Activated CD8-positive, alpha-beta T cell treated with anti-CD3 and anti-CD28 coated beads, Interleukin-2, amount 10 ng/mL, durations not matched to agents 7 days and 5 days (primary cell): ENCODE measurements at places on chromosomes 13 and 19.
A peak's percentile ranks its signal among the peaks of the same experiment; 100 is the strongest.

DNA sequence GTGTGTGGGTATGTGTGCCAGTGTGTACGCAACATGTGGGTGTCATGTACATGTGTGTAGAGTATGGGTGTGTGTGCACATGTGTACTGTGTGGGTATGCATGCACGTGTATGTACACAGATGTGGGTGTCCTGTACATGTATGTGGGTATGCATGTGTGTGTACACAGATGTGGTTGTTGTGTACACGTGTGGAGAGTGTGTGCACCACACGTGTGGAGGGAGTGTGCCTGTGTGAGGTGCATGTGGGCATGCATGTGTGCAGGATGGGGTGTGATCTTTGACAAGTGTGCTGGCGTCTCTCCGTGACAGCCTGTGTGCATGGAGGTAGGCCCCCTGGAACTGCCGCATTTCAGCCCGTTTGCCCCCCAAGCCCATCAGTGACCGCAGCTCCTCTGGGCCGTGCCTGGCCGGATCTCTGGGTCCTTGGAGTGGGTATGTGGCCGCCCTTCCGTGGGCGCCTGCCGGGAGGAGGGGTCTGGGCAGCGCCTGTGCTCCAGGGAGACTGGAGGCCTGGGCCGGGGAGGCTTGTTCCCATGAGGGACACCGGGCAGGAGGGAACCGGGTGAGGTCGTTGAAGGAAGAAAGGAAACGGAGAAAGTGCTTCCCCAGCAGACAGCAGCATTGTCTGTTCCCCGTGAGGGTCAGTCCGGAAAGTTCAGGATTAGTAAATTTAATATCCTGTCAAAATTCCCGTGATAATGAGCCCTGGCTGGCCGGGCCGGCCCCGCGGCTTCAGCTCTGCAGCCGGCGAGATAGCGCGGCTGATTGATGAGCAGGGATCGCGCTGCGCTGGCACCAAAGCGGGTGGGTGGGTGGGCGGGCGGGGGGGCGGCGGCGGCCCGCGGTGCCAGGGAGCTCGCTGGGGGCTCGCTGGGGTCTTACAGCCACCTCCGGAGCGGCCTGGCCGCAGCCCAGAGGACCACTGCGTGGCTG is 91.1 kb upstream of the SOX1 start:
- H3K27me3 ChIP-seq: no peaks in the 10 kb centered on the region
- no peak overlapping the region for H3K4me3 ChIP-seq
- no peaks in the 10 kb centered on the region for H3K4me1 ChIP-seq
- peaks cover 3% of the 10 kb centered on the region for H3K36me3 ChIP-seq

DNA sequence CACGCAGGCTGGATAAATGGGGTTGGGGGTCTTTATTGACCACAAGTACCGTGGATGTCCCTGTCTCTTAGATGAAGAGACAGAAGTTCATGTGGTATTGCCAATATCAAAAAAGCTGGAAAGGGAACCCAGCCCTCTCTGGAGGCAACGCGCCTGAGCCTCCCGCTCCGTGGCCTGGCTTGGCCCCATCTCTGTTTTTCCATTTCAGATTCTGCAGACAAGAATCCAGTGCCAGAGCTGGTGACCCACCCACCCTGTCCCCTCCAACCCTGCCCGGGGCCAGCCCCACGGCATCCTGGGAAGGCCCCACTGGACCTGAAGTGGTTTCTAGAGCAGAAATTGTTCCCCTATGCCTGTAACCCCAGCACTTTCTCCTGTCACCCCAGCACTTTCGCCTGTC is 57.7 kb downstream of the PTPRS start:
- no peak for DNase-seq
- H3K27me3 ChIP-seq: no peaks in the 10 kb centered on the region
- H3K36me3 ChIP-seq: no peaks in the 10 kb centered on the region
- no peak overlapping the region for H3K27ac ChIP-seq

GRCh38 chr13:112711528-112712265 is 21.9 kb downstream of the ATP11A start:
- no peaks in the 10 kb centered on the region for H3K4me1 ChIP-seq
- no peaks in the 10 kb centered on the region for H3K36me3 ChIP-seq
- H3K4me3 ChIP-seq: no peak overlapping the region
- no peak overlapping the region for H3K27ac ChIP-seq
- DNase-seq: no peak
- H3K27me3 ChIP-seq: no peaks in the 10 kb centered on the region

DNA sequence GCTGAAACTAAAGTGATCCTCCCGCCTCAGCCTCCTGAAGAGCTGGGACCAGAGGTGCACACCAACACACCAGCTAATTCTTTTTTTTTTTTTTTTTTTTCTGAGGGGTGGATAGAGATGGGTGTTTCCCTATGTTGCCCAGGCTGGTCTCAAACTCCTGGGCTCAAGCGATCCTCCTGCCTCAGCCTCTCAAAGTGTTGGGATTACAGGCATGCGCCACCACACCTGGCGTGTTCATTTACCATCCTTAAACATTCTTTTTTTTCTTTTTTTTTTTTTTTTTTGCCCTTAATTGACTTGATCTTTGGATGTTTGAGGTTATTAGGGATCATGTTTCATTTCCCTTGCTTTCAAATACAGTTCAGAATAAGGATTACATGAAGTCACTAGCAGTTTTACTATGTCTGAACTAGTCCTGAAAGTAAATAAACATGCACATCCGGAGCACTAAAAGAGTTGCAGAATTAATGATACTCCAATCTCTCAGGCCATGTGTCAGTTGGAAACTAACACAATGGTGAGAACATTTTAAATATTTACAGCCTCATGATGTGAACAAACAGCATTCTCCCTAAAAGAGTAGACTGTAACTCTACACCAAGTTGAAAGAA is 10.2 kb downstream of the UTP14C start:
- no peak overlapping the region for H3K27ac ChIP-seq
- no peak for DNase-seq
- peaks cover 5% of the 10 kb centered on the region for H3K36me3 ChIP-seq
- H3K4me1 ChIP-seq: peaks cover 5% of the 10 kb centered on the region
- H3K27me3 ChIP-seq: no peaks in the 10 kb centered on the region

DNA sequence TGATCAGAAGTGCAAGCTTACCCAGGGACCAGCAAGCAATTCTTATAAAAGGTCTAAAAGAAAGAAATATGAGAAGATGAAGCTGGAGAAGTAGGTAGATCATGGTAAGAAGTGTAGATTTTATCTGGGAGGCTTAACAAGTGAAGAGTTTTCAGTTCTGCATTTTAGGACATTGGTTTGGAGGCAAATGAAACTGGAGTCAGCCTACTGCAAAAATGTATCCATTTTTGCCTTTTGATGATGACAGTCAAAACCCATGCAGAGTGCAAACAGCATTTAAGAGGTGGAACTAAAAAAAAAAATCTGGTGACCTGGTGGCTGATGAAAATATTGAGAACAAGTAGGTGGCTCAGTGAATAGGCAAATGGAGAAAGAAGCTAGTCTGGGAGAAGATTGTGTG is 216.9 kb downstream of the DNAJC15 start:
- peaks cover 27% of the 10 kb centered on the region for H3K27me3 ChIP-seq
- H3K36me3 ChIP-seq: no peaks in the 10 kb centered on the region
- no peak overlapping the region for H3K4me3 ChIP-seq

DNA sequence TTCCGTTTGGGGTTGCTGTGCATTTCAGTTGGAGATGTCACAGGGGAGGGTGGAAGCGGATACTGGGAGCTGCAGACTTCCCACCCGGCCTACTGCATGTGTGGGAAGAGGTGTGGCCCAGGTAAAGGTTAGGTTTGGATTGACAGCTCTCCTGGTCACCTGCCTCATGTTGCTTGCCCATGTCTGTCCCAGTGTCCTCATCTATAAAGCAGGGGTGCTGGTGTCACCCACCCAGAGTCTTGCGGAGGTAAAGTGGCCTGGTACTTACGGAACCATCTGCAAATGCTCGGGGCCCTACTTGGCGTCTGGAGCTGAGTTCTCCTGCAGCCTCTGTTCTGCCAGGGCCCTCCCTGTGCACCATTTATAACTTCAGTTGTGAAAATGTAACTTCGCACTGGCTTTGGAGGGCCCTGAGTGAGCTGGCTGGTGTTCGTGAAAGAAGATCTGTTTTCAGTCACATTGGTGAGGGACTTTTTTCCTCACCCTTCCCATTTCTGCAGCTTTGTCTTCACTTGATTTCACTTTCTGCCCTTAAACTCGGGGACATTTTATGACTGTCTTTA is 65.1 kb upstream of the TEX29 start:
- H3K27ac ChIP-seq: no peak overlapping the region
- no peaks in the 10 kb centered on the region for H3K27me3 ChIP-seq
- DNase-seq: no peak
- H3K36me3 ChIP-seq: peaks cover 70% of the 10 kb centered on the region

DNA sequence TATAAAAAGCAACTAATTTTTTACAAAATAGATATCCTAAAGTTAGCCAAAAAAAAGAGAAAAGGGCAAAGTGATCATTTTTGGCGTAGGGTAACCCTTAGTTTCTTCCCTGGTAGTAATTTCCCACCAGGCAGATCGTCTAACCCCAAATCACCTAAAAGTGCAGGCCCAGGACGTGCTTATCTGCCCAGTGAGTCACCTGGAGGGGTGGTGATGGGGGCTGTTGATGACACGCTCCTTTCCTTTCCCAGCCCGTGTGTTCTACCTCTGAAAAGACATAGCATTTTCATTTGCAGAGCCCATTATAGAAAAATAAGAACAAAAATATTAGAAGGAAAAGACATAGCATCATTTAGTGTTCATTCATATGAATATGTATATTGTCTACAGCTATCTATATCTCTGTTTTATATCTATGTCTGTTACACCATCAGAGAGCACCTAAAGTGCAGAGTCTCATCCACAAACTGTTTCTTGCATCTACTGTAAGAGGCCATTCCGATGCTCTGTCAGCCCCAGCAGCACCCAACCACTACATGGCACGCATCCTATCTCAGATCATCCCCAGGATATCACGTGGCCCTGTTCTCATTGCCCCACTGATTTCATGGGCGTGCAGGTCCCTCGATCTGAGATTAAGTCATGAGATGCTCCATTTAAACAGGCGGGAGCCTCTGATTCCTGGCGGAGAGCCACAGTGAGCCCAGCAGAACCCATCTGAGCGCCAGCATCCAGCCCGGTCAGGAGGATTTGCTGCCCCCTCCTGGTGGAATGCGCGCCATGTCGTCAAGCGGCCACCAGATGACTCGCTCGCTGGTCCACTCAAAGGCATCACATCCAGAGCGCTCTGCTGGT is 8.5 kb upstream of the LILRB3 start:
- H3K27me3 ChIP-seq: peaks cover 33% of the 10 kb centered on the region
- DNase-seq: peak; percentile 90
- peaks cover 4% of the 10 kb centered on the region for H3K4me1 ChIP-seq

DNA sequence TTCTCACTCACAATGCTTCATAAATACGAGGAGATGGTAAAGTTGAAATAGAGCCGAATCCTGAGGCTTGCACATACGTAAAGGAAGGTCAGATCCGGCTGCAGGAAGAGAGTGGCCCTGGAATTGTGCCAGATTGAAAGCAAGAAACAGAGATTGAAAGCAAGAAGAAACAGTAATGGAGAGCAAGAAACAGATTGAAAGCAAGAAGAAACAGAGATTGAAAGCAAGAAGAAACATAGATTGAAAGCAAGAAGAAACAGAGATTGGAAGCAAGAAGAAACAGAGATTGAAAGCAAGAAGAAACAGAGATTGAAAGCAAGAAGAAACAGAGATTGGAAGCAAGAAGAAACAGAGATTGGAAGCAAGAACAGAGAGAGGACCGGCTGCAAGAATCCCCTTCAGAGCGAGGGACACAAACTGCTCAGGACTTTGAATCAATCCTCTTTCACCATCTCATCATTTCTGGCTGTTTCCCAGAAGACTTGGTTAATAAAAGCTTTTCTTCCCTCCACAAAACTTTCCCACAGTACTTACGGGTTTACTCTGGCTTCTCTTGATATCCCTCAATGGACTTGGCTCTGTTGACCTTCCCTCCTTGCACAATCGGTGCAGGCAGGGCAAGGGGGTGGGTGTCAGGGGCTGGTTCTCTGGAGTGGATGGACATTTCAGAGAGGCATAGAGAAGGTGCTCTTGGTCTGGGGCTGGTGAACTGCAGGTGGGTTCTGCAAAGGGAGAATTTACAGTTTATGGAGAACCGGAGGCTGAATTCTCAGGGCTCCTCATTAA is 25.5 kb downstream of the OR7A5 start:
- no peak overlapping the region for H3K4me3 ChIP-seq
- H3K4me1 ChIP-seq: no peaks in the 10 kb centered on the region
- H3K27me3 ChIP-seq: peaks cover 9% of the 10 kb centered on the region
- H3K27ac ChIP-seq: no peak overlapping the region

- DNase-seq: no peak
- H3K36me3 ChIP-seq: peaks cover 52% of the 10 kb centered on the region
- no peak overlapping the region for H3K27ac ChIP-seq
- H3K4me1 ChIP-seq: peaks cover 70% of the 10 kb centered on the region
- no peaks in the 10 kb centered on the region for H3K27me3 ChIP-seq
These were observed 2.3 kb downstream of the GMFG start for GRCh38 chr19:39333507-39333906.

DNA sequence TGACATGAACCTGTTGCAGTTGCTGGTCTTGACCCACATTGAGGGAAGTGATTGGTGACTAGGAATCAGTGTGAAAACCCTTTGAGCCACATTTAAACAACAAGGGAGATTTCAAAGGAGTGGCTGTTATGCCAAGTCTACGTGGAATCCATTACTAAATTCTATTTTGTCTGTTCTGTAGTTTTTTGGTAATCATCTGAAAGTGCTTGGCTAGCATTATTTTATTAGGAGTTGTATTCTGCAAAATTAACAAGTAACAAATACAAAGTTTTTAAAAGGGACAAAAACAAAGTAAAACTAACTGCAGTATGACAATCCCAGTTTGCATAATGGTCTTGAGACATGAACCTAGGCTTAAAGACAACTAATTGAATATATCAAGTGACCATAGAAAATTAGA is 14.0 kb upstream of the ZNF780A start:
- DNase-seq: no peak
- H3K27me3 ChIP-seq: no peaks in the 10 kb centered on the region
- H3K36me3 ChIP-seq: no peaks in the 10 kb centered on the region
- no peak overlapping the region for H3K27ac ChIP-seq
- no peak overlapping the region for H3K4me3 ChIP-seq
- H3K4me1 ChIP-seq: no peaks in the 10 kb centered on the region

DNA sequence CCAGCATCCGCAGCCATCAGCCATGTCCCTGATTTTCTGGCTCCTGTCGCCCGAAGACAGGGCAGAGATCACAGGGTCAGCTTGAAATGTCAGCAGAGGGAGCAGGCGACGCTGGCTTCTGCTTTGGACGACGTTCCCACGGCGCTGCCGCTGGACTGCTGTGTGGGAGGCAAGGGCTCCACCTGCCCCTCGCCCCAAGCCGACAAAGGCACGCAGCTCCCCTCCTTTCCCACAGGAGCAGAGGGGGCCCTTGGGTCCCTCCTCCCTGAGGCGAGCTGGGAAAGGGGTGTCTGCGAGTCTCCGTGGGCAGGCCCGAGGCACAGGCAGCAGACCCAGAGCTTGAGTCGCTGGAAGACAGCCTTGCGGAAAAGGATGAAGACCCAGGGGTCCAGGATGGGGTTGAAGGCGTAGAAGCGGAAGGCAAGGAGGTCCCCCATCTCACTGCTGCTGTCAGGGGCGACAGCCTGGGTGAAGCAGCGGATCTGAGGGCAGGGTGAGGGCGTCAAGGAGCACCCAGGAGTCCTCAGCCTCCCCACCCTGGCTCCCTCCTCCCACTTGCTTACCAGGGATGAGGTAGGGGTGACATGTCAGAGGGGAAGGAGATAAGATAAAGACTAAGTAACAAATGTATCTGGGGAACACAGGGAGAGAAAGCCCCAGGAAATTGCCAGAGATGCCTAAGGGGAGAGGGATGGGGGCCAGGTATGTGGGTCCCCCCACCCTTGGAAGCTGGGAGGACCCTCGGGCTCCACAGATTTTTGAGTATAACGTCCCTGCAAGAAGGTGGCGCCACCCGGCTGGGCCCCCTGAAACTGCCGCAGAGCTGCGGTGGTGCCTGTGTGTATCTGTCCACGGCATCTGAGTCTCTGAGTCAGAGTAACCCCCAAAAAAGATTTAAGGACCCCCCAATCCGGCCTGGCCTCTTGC is 3.4 kb downstream of the PTGIR start:
- peak overlapping the region; percentile 67 for H3K4me3 ChIP-seq
- no peaks in the 10 kb centered on the region for H3K27me3 ChIP-seq
- peak; percentile 43 for DNase-seq
- H3K4me1 ChIP-seq: peaks cover 76% of the 10 kb centered on the region
